ENCODE measurements at places on chromosomes 11 and 22.

- no peak overlapping the region for H3K27ac ChIP-seq
- no peak for DNase-seq
- no peaks in the 10 kb centered on the region for H3K4me1 ChIP-seq
- H3K4me3 ChIP-seq, result no peak overlapping the region
- no peaks in the 10 kb centered on the region for H3K27me3 ChIP-seq
Measured at GRCh38 chr11:85893395-85893794, 38.2 kb downstream of the CCDC83 start.

DNA sequence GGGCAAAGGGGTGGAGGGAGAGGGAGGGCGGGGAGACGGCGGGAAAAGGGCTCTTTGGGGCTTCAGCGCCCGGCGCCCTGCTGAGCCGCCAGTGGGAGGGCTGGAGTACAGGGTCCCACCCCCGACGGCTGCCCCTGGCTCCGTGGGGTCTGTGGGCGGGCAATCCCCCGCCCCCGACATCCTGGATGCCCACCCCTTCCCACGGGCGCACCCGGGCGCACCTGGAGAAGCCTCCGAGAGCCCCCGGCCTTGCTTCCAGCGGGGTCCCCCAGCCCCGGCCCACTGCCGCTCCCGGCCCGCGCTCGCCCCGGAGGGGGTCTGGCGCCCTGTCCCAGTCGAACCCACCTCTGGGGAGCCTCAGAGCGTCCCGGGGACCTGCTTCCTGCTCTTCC lies 394 bp downstream of the CHRM4 start:
- peaks cover 63% of the 10 kb centered on the region for H3K27me3 ChIP-seq
- peaks cover 41% of the 10 kb centered on the region for H3K4me1 ChIP-seq

- H3K4me1 ChIP-seq, result no peaks in the 10 kb centered on the region
- H3K4me3 ChIP-seq, result no peak overlapping the region
- no peaks in the 10 kb centered on the region for H3K36me3 ChIP-seq
Measured at GRCh38 chr22:48800036-48800885, 1027.4 kb downstream of the BRD1 start.

DNA sequence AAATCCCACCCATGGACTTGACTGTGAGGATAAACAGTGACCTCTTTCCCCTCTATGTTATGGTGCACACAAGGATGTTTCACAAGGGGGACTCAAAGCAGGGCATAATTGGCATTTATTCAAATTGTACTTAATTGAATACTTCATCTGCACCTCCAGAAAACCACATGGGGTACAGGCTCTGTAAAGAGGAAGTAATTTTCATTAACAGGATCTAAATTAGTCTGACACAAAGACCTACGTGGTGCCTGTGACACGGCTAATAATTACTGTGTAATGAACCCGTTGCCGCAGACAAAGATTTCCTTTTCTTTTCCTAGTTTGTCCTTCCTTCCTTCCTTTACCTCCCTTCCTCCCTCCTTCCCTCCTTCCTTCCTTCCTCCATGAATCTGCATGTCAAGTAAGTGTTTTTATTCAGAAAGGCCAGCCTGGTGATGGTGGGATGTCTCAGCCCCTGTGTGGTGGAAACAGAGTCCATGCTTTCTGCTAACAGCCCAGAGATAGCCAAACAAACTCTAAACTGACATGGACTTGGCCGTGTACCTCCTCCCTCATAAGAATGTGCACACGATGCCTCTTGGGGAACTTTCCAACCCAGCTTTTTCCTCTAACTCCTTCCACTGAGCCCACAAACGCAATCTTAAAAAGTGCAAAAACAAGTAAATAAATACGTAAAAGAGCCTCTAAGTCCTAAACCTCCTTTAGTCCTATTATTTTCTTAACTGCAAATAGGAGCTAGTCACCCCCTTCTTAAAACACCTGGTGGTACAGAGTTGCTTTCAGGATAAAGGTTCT lies 118.8 kb downstream of the INSC start:
- H3K4me1 ChIP-seq, result no peaks in the 10 kb centered on the region
- no peak for DNase-seq
- H3K36me3 ChIP-seq, result no peaks in the 10 kb centered on the region
- H3K27me3 ChIP-seq, result no peaks in the 10 kb centered on the region

DNA sequence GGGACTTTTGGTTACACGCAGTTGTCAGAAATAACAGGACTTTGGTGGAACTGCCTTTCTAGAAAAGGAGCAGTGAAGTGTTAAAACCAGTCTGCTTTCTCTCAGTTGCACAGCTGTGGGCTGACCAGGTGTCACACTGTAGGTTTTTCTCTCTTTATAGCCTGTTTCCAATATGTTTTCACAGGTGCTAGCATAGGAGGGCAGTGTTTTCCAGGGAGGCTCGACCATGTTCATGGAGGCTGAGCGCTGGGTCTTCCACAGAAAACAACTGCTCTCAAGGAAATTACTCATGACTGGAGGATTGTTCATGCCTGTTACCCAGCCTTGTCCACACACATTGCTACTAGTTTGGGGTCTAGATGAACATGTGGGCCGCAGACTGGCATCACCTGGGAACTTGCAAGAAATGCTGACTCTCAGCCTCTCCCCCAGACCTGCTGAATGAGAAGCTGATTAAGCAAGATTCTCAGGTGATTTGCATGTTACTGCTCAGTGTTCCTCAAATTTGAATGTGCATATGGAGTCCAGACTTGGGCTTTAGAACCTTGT lies 157.7 kb downstream of the MAML2 start:
- H3K4me3 ChIP-seq, result no peak overlapping the region
- no peak for DNase-seq

- no peak overlapping the region for H3K27ac ChIP-seq
- no peaks in the 10 kb centered on the region for H3K36me3 ChIP-seq
- DNase-seq, result peak; percentile 35
Measured at GRCh38 chr22:48395201-48395600, 1432.5 kb downstream of the BRD1 start.

DNA sequence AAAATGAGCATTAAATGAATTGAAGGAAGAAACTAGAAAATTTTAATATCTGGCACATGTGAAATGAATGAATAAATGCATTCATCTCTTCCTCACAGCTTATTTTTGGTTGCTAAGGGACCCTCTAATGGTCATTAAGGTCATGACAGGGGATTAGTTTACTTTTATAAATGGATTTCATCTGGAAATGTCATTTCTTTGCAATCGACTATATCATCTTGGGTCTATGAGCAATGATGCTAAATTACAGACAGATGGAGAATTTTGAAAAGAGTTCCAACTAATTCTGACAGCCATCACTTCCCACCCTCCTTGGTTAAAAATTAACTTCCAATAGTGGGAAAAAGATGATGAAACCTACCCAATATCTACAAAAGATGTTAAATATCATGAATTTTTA lies 98.0 kb downstream of the KIF18A start:
- DNase-seq, result no peak
- no peaks in the 10 kb centered on the region for H3K27me3 ChIP-seq
- H3K4me1 ChIP-seq, result no peaks in the 10 kb centered on the region
- no peaks in the 10 kb centered on the region for H3K36me3 ChIP-seq
- H3K4me3 ChIP-seq, result no peak overlapping the region

Data from tibial artery (tissue), 4 donors.